ENCODE measurements at places on chromosomes 7 and 10.

DNA sequence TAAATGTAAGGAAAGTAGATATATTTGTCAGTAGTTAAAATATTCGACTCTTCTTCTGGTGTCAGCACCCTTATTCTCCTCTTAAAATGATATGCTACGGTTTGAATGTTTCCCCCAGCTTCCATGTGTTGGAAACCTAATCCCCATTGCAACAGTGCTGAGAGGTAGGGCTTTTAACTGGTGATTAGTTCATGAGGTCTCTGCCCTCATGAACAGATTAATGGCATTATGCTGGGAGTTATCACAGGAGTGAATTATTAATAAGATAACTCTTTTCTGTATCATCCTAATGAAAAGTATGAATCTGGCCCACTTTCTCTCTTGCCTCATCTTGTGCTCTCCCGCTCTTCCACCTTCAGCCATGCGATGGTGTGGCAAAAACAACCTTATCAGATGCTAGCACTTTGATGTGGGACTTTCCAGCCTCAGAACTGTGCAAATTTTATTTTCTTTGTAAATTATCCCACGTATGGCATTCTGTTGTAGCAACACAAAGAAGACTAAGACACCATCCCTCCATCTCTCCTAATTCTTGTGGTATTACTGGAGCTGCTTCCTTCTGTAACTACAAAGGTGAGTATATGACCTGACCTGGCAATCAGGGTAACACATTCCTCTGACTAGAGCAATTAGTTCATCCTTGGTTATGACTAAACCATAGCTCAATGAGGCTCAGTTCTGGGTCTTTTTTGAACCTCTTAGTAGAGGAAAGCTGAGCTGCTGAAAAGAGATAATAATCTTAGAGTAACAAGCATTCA, 171.1 kb upstream of the TMEM196 start:
- DNase-seq: no peak

GRCh38 chr7:76108540-76109233, 60.8 kb downstream of the MDH2 start:
- DNase-seq: no peak

DNA sequence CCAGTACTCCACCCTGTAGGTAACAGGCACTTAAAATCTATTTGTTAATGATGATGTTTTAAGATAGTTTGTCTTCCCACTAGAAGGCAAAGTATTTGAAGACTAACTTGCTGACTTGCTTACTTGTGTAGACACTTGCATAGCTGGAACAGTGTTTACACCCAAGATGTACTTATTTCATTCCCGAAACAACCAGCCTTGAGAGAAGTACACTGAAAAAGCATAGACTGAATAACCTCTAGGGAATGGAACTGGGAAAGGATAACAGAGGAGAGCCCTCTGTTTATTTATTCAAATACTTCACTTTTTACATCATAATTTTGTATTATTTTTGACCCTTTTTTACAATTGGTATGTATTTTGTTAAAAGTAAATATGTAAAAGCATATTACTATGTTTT, 33.1 kb upstream of the TMEM26 start:
- DNase-seq: no peak

- DNase-seq: no peak
Measured at GRCh38 chr10:104293011-104293410, 24.0 kb downstream of the GSTO2 start.

DNA sequence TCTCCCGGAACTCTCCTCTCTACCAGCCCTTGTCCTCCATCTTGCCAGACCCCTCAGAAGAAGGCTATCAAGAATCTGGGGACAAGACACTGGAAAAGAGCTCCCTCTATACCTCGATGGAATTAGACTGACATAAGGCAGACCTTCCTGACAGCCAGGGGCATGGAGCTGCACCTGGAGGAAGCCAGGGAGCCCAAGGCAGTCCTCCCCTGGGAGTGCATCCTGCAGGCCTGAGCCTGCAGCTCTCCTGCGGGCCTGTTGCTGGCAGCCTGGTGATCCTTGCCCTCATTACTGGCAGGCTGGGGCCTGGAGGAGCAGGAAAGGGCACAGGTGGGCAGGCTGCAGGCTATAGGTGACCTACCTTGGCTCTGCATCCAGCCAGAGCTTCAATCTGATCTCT, 323.4 kb downstream of the GRID1 start:
- no peak for DNase-seq

DNA sequence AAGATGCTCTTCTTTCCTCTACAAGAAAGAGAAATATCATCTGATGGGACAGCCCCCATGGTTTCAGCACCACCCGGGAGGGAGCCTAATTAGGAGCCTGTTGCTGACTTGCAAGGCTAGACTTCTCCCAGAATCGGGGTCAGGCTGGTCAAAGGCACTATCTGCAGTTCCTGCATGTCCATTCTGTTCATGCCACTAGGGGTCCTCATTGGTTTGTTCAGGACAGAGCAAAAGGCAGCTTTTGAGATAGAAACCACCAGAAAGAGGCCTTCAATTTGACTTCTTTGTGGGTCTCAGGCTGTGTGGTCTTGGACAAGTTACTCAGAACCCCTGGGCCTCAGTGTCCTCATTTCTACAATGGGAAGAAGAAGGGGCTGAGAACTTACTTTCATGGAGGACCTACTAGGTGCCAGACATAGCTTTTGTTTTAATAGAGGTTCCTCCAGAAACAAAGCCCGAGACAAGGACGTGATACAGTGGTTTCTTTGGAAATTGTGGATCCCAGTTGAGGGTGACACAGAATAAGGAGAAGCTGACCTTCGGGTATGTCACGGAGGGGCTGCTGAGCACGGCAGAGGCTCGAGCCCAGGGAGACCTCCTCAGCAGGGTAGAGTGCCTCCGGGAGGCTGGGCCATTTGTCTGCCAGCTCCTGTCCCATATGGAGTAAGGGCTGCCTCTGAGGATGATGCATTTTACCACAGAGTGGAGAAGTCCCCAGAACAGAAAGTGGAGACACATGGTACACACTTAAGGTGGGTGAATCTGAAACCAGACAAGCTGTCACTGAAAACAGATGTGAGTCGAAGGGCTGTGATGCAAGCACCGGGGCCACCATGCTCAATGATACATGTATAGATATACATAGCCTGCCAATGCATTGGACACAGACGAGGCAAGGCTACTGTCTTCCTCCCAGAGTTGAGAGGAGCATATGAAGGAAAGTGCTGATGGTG, 33.1 kb upstream of the NEUROD6 start:
- DNase-seq: no peak

DNA sequence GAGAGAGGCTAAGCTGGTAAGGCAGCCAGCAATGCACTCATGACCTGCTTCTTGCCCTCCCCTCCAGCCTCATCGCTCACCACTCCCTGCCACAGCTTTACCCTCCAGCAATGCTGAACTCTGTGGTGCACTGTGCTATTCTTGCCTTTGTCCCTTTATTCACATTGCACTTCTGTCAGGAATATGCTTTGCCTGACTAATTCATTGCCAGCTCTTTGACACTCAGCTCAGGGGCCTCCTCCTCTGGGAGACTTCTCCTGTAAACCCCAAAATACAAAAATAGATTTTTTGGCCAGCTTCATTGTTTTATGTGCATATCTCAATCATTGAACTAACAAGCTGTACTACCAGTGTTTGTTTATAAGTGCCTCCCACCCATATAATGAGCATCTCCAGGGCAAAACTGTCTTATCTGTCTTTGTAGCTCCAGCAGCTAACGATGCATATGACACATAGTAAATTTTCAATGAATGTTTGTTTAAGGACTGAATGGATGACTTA, 8.2 kb downstream of the CNNM1 start:
- DNase-seq: no peak

DNA sequence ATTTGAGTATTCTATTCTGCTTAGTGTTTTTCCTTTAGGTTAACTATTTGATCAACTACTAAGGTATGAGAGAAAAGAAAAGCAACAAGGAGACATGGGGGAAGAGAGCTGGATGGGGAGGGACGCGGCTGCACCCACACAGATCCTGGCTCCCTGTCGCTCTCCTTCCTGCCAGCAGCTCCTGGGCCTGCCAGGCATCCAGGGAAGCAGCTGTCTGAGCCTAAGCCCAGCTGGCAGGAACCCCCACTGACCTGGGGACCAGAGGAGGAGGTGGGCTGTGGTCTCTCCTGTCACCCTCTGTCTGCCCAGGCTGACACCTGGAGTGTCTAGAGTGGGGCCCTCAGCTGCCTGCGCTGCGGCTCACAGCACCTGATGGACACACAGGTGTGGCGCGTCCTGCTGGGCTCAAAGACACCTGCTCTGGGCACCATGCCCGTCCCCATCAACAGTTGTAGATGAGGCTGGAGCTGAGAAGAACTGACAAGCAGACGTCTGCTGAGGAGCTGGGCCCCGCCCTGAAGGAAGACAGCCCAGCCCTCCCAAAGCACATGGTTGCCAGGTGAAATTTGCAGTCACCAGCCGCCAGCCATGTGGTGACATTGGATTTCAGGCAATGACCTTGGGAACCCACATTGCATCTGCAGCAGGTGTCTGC, 207.9 kb downstream of the PLXNA4 start:
- DNase-seq: no peak

DNA sequence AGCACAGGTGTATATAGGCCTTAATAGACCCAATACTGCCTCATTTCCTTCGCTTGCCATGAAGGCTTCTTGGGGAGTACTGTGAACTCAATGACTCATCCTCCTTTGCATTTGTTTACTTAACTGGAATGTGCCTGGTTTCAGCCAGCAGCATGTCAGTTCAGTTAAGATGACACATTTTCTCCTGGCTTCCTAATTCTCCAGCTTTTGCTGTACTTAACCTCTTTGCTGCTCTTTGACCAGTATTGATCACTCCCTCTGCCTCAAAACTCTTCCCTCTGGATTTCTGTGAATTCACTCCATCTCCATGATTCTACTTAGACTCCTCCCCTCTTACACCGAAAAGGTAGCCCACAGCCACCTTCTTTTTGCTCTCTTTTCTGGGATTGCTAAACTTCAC, 135.7 kb downstream of the MAGI2 start:
- DNase-seq: no peak

DNA sequence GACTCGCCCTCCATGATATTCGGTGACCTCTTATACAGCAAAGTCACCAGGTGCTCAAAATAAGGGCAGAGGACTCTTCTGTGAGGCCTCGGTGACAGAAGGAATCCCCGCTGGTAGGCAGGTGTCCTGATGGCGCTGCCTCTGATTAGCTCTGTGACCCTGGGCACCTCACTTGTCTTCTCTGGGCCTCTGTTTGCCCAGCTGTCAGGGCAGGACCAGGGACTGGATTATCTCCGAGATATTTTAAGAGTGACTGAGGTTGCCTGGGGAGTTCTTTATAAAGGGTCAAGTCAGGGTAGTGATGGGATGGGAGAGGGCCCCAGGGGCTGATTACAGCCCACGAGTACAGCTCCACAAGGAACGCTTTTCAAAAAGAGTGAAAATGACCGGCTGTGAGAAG, 70.9 kb upstream of the SAMD8 start:
- no peak for DNase-seq

GRCh38 chr10:104090611-104091010, 4.9 kb upstream of the COL17A1 start:
- no peak for DNase-seq

- no peak for DNase-seq
Measured at GRCh38 chr7:75024922-75025321, 48.7 kb downstream of the RCC1L start.

- no peak for DNase-seq
Measured at GRCh38 chr7:103888603-103889153, 100.8 kb downstream of the RELN start.

DNA sequence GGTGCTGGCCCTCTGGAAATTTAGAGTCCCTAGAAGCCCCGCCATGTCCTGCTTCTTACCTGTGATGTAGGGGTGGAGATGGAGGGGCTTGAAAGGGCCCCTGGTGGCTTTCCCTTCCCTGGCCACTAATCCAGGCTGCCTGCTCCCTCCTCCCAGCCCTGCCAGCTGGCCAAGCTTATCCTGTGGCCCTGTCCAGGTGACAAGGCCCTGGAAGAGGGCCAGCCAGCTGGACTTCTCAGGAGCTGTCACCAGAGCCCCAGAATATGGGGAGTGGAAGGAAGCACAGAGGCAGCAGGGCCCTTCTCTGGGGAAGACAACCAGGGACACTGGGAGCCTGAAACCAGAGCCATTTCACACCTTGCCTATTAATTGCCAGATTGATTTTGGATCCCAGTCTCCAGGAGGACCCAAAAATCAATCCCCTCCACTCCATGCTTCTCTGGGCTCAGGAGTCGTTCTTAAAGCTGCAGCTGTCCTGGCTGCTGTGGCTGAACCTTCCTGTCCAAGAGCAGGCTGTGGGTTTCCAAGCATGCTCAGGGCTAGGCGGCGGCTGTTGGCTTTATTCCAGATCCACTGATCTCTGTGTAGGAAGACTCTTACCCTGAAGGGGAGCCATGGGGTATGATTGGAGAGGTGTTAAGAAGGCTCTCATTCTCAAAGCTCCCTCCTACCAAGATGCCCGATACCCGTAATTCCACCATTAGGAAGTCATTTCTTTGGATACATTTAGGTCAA, 52.6 kb upstream of the PCBD1 start:
- no peak for DNase-seq

GRCh38 chr10:58265249-58265648, 2.4 kb downstream of the IPMK start:
- DNase-seq: no peak

DNA sequence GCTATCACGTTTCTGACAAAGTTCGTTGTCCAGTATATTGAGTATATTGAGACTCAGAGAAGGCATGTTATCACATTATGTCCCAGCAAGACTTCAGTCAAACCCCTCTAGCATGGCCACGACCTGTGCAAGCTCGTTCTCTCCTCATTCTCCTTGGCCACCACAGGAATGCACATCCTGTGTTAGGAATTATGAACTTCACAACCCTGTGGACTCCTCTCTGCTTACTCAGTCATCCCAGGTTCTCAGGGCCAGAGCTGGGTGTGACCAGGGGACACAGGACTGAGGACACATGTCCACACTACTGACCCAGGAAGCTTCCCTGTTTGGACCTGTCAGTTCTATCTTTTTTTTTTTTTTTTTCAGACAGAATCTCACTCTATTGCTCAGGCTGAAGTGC, 4.4 kb downstream of the SH2D4B start:
- DNase-seq: no peak

GRCh38 chr7:39313974-39314373, 252.2 kb upstream of the YAE1 start:
- no peak for DNase-seq

- DNase-seq: no peak
Measured at GRCh38 chr10:26227786-26228185, 11.2 kb downstream of the GAD2 start.

DNA sequence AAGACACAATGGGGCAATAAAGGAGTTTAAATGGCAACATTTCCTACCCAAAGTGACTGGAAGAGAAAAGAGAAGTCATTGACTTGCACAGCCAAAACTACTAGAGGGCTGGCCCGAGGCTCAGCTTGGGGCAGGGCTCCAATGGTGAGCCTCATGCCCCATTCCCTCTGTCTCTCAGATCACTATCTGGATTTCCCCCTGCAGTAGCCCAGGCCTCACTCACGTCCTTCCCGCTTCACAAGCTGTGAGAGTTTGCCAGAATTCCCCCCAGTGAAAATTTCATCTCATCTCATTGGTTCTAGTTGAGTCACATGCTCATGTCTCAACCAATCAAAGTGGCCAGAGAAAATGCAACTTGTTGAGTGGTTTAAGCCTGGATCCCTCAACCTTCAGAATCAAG, 181.3 kb downstream of the WDR11 start:
- DNase-seq: no peak

- DNase-seq: no peak
Measured at GRCh38 chr7:34277016-34277802, 371.9 kb downstream of the BMPER start.

Measured in activated T-cell treated with anti-CD3 and anti-CD28 coated beads for 48 hours (primary cell).